CD4-positive, alpha-beta T cell treated with Interleukin-15 for 4 hours (primary cell): ENCODE measurements at places on chromosomes 13 and 19.

DNA sequence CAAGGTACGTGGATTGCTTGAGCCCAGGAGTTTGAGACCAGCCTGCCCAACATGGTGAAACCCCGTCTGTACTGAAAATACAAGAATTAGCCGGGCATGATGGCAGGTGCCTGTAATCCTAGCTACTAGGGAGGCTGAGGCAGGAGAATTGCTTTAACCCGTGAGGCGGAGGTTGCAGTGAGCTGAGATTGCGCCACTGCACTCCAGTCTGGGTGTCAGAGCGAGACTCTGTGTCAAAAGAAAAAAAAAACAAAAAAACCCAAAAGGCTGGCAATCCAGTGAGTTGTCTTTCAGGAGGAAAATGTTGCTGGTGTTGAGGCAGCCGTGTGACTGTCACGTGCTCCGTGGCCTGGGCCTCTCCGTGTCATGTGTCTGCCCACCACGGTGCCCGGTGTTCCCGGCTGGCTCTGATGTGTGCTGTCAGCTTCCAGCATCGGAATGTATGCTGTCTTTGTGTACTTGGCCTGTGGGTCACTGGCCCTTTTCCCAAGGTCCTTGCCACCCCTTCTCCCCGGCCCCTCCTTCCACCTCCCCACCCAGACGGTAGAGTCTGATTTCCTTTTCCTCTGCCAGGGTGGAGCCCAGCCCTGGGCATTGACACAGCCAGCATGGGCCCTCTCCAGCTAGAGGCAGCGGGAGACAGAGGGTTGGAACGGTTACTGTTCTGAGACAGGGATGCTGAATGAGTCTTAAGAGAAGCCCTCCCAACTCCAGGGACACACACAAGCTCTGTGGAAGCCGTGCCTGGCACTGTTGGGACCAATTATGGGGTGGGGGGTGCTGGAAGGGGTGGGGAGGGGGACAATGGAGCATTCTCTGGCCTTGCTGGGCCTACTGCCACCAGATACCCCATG lies 7.2 kb upstream of the TUBB4A start:
- DNase-seq: no peak

GRCh38 chr13:112725346-112726015 lies 35.6 kb downstream of the ATP11A start:
- no peak for DNase-seq

DNA sequence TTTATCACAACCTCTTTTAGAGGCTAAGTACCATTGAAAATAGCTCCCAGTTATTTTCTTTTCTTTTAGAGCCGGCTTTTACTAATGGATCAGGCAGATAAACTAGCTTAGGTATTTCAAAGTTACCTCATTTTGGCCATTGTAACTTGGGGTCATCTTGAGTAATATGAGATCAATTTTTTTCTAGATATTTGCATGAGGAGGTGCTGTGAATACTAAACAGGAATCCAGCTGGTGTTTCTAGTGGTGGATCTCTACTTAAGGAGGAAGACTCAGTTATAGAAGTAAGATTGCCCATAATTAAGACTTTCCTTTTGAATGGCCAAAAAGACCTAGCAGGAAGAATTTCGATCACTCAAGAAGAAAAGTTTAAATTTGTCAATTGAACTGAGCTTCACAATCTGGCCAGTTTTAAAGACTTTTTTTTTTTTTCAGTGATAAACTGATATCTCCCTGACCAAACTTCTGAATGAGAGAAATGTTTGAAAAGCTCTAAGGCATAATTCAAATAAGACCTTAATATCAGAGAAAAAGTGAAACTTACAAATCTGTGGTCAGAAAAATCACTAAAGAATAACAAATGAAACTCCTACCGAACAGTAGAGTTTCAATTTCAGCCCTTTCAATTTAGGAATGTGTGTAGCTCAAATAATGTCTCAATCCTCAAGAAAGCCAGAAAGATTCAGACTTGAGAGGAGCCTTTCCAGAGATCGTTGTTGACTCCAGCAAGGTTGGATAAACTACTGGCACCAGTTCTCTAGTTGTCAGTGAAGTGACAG lies 11.6 kb upstream of the NAA16 start:
- DNase-seq: no peak

- DNase-seq: no peak
Measured at GRCh38 chr19:50838239-50838638, 4.9 kb upstream of the KLK15 start.

GRCh38 chr19:1172353-1173158 lies 1.5 kb downstream of the SBNO2 start:
- no peak for DNase-seq
